ENCODE measurements at places on chromosomes 12 and 14.

- DNase-seq = no peak
Measured at GRCh38 chr12:22348208-22348607, 13.7 kb upstream of the ST8SIA1 start.

- DNase-seq = no peak
Measured at GRCh38 chr12:122886851-122887818, 8.8 kb downstream of the VPS37B start.

GRCh38 chr14:52948836-52949235 is 2.0 kb downstream of the FERMT2 start:
- no peak for DNase-seq

GRCh38 chr12:119071638-119072231 is 90.4 kb downstream of the SRRM4 start:
- no peak for DNase-seq

DNA sequence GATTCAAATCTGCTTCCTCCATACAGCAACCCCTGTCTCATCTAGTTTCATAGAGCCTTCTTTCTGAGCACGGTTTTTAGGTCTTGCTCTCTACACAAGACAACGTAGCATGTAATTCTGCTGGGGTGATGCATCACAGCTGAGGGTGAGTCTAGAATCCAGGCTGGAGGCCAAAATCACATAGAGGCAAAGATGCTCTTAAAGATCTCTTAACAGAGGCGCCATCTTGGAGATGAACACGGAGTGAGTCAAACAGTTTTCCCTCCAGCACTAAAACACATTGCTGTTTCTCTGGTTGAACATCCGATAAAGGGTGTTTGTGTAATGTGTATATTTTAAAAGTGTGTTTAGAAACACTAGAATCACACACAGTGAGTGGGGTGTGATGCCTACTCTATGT is 78.9 kb downstream of the NOS1 start:
- DNase-seq = no peak

- peak; percentile 32 for DNase-seq
Measured at GRCh38 chr14:101813171-101813759, 51.8 kb downstream of the PPP2R5C start.

DNA sequence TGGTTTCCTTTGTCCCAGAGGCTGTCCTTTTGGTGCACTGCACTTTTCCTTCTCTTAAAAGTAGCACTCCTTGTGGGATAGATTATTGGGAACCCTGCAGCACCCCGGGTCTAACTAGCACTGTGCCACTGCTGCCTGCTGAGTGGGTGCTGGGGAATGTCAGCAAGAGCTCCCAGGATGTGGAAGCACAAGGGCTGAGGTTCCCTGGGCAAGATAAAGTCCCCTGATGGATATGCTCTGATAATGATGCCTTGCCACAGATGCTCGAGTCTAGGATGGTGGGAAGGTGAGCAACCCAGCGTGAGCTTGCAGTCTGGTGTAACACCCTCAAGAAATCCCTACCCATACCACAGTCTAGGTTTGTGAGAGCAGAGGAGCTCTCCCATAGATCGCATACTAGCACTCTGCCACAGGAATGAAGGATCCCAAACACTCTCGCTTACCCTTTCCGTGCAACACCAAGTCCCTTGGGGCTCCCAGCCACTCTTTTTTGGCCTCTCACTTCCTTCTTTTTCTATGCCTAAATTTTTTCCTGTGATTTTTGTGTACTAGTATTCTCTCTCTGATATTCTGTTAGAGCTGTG is 32.6 kb downstream of the USP15 start:
- no peak for DNase-seq

DNA sequence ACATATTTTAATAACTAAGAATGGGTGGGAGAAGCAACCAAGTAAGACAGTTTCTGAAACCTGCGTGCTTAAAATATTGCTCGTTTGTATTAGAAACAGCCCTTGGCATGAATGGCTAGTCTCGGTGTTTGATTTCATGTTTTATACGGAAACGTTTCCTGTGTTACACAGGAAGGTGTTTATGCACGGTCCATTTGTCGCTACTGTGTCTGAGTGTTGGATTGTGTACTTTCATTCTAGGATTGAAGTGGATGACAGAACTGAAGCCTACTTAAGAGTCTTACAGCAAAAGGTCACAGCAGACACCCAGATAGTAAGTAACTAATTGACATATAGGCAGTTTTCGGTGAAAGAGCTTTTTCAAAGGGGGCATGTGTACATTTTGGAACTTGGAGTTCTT is 19.6 kb downstream of the PIWIL1 start:
- DNase-seq = no peak

DNA sequence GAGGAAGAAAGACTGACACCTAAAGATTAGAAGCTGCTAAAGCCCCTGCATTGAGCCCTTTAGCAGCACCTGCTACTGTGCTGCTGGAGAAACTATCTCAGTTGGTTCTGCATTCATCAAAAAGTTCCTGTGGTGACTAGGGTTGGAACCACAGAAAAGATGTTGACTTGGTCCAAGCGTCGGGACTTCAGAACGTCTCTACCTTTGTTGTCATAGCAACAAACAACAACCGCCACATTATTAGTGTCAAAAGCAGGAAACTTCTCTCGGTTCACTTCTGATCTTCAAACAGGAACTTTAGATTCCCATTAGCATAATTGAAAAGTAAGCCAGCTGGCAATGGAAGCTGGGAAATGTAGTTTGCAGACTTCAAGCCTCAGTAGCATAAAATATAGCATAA is 368.0 kb downstream of the SEC23A start:
- no peak for DNase-seq

GRCh38 chr12:70549340-70550179 is 87.7 kb downstream of the PTPRB start:
- DNase-seq = no peak

- no peak for DNase-seq
Measured at GRCh38 chr12:111084158-111084557, 163.8 kb upstream of the MYL2 start.

DNA sequence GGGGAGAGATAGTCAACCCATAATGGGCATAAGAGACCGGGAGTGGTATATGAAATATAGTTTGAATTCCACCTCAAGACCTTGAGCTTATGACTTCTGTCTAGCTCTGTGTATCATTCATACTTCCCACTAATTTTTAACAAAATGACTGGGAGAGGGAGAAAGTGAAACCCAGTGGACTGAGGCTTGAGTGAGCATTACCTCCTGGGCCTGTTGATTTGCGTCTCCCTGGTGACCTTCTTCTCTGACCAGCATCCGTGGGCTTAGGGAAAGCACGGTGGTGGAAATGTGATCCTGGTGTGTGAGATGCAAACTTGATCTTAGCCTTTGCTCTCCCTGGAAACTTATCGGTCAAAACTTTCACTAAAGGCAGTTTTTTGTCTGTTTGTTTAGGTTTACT is 207.9 kb upstream of the BCL2L14 start:
- peak; percentile 61 for DNase-seq

DNA sequence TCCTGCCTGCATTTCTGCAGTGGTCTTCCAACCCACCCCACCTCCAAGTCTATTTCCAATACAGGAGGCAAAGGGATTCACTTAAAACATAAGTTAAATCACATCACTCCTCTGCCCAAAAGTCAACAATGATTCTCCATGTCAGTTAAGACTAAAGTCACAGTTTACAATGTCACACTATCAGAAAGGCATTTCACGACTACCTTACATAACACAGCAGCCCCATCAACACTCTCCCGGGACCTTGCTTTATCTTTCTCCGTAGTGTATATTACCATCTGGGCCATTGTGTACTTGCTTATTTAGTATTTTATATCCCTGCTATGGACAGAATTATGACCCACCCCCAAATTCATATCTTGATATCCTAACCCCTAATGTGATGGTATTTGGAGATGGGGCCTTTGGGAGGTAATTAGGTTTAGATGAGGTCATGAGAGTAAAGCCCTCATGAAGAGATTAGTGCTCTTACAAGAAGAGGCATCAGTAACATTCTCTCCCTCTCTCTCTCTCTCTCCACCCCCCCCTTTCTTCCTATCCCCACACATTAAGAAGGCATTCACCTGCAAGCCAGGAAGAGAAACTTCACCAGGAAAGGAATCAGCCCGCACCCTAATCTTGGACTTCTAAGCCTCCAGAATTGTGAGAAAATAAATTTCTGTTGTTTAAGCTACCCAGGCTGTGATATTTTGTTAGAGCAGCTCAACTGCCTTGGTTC is 112.7 kb downstream of the GXYLT1 start:
- no peak for DNase-seq
